Activated naive CD4-positive, alpha-beta T cell treated with anti-CD3 and anti-CD28 coated beads, Interleukin-2, amount 50 U/mL, for 72 hours (primary cell): ENCODE measurements at places on chromosomes 5 and 9.

GRCh38 chr5:54103871-54104270 lies 206.5 kb downstream of the ARL15 start:
- DNase-seq = no peak

DNA sequence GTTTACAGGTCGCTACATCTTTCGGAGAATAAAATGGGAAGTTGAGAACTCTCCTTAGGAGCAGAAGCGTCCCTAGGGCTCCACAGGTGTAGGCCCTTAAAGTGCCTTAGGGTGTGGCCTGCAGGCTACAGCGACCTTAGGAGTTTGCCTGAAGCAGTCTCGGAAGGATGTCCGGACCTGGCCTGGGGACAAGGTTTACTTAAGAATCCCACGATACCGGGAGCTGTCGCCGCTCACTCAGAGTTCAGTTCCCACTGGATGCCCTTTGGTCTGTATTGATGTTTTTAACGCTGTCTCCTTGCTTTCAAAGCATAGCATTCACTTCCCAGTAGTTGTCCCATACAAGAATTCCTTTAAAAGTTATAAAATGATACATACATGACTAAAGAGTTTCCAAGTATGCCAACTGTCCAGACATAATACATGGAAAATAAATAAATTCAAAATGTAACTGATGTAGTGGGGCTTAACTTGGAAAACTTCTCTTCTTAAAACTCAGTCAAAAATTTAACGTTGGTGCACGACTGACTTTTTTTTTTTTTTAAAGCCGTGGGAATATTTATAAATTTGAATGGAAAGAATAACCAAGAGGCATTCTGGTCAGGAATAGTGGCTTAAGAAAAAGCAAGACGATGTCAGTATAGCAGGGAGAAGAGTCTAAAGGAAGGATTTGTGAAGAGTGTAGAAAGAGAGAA lies 848 bp downstream of the RAD50 start:
- peak; percentile 35 for DNase-seq

DNA sequence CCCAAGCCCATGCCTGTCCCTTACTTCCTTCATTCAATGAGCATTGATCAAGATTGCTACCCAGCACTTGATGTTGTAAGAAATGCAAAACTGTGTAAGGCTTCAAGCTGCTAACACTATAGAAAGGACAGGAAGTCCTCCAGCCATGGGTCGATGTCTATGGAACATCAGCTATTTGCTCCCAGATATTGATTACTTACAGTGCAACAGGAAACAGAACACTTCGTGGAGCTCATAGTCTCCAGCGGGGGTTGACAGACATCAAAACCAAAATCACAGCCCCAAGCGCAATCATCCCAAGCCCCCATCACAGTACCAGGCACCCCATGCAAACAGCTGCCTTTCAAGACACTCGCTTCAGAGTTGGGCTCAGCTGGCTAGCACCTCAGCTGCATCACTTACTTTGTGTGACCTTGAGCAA lies 26.8 kb upstream of the DUSP1 start:
- no peak for DNase-seq

GRCh38 chr9:123756484-123757106 lies 173.3 kb downstream of the DENND1A start:
- no peak for DNase-seq

DNA sequence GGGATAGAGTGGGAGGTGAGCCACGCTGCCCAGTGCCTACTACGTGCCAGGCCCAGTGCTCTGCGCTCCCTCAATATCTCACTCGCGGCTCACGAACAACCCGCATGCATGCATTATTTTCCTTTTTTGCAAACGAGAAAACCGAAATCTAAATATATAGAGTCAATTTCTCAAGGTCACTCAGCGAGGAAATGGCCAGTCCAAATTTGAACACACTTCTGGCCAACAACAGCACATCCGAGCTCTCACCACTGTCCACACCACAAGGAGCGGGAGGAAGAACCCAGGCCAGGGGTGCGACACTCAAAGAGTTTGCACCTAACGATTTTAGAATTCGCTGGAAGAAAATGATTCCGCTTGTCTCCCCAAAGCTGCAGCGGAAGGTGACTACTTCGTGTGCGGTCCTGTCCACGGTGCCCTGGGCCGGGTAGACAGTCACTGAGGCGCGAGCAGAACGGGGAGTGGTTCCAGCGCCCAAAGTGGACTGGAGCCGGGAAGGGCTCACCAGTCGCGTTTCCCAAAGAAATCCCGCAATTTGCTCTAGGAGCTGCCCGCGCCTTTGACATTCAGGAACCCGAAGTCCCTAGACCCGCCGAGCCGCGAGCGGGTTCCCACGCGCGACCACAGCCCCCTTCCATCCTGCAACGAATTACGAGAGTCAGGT lies 1.1 kb upstream of the TLX3 start:
- no peak for DNase-seq

DNA sequence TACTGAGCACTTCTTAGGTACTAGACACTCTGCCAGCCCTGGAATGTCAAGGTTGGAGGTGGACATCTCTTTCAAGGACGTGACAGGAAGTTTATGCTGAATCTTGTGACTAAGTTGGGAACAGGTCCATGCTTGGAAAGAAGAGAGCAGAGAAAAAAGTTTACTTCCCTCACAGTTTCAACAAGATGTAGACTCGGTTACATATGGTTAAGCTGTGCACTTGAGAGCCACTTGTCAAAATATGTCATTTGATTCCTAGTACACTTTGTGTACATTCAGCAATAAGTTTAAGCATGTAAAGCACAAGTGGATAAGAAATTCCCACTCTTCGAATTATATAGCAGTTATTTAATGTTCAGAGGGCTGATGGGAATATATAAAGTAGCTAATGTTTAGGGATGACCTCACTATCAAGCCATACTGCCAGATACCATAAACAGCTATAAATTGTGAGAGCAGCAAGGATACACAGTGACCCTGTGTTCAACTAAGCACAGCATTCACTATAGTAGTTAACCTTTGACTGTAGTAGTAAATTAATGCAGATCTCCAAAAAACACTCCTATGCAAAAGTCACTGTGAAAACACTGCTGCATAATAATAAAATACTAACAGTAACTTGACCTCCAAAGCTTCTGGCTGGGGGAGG lies 1944.6 kb upstream of the WWC1 start:
- no peak for DNase-seq

DNA sequence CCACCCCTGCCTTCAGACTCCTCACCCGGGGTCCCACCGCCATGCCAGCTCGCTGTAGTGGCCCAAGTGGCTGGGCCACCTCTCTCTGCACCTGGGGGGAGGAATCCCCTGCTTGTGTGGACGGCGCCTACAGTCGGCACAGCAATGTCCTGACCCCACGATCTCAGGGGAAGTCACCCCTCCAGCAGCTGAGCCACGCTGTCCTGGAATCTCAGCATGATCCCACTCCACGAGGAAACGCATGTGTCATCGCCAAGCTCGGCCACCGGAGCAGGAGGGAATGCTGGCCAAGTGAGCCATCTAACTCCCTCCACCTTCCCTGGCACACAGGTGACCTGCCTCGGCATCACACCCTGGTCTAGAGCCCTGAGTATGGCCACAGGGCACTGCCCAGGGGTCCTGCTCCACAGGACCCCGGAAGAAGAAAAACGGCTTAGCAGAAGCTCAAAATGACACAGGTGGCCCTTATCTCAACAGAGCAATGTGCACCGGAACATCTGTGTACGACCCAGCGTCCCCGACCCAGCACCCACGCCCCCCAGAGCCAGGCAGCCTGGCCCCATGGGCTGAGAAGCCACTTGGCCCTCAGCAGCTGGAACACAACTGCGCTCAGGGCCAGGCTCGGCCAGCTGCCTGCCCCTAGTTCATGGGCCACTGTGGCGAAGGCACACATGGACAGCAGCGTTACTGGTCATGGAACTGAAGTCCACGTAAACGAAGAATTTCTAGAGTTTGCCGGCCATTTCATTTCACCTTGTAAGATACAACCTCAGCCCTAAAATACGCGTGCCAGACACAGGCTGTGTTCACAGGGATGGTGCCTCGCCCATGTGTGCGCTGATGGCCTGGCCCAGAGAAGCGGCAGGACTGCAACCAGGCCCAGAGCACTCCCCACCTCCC lies 23.4 kb upstream of the CAMSAP1 start:
- DNase-seq = no peak

- DNase-seq = no peak
Measured at GRCh38 chr5:116765441-116765840, 190.8 kb upstream of the SEMA6A start.

DNA sequence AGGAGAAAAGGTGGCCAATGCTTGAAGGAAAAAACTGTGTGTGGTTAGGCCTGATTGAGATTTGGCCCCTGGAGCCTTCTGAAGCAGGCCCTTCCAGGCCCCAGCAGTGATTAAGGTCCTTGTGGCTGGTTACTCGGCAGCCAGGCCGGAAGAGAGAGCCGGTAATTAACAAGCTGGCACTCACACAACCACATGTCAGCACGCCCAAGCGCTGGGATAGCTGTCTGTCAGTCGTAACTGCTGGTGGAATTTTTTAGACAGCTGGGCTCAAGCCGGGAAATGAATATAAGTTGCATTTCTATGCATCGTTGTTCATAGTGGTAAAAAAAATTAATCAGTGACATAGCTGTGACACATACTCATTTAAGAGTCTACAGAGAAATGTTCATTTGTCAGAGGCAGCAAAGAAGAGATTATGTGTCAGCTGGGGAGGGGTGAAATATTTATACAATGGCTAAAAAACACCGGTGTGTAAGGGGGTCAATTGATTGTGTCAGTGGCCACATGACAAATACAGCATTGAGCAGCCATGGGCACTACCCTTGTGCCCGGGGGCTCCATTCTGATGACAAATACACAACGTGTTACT lies 13.7 kb upstream of the ARAP3 start:
- no peak for DNase-seq

GRCh38 chr5:149887622-149888183 lies 56.9 kb downstream of the PDE6A start:
- no peak for DNase-seq

DNA sequence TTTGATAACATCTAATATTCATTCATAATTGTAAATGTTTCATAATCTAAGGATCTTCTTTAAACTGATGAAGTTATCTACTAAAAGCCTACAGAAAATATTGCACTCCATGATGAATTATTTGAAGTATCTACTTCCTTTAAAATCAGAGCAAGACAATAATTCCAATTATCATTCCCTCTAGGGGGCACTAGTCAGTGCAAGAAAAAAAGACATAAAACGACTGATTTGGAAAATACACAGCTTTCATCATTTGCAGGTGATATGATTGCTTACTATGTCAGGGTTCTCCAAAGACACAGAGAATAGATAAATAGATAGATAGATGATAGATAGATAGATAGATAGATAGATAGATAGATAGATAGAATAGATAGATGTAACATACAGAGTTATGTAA lies 13.5 kb upstream of the GRM6 start:
- DNase-seq = no peak

GRCh38 chr5:95162231-95162992 lies 122.5 kb downstream of the MCTP1 start:
- no peak for DNase-seq

DNA sequence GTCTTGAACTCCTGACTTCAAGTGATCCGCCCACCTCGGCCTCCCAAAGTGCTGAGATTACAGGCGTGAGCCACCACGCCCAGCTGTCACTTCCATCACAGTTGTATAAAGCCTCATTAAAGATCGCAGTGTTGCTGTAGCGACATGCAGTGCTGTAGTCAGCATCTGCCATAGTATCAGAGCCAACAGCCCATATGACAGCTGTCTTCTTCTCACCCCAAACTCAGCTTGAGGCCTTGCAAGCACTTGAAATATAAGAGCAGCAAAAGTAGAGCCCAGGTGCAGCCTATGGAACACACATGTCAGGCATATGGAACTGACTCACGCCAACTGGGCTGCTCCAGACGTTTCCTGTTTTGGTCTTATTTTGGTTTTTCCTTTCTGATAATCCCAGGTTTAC lies 167.8 kb downstream of the TRIO start:
- DNase-seq = no peak

DNA sequence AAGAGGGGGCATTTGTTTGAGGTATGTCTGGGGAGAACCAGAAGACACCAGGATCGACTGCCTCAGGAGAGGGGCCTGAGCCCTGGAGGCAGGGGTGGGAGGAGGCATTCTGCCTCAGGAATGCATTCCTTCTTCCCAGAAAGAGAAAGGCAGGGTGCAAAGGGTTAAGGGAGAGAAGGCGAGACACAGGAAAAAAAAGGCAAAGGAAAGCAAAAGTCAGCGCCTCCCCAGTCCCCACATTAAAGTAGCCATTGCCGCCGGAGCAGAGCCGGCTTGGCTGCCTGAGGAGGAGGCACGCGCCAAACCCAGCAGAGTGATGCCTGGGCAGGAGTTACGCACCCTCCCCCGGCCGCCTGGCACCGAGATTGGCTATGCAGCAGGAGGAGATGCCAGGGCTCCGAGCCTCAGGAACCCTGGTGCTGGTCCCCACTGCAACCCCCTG lies 123.8 kb upstream of the PHYKPL start:
- no peak for DNase-seq

DNA sequence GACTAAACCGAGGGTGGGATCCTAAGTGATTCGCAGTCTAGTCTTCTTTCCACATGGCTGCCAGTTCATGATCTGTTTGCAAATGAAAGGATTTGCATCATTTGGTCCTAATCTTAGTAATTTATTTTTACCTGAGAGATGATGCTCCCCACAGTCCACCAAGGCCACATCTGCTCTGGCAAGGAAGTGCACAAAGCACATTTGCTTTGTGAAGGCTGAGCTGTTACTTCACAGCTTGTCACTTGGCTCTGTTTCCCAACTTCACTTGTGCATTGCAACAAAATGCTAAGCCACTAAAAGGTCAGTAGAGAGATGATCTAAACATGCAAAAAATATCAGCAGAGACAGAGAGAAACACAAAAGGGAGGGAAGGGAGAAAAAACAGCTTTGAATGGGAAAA lies 128.5 kb upstream of the VLDLR start:
- no peak for DNase-seq

DNA sequence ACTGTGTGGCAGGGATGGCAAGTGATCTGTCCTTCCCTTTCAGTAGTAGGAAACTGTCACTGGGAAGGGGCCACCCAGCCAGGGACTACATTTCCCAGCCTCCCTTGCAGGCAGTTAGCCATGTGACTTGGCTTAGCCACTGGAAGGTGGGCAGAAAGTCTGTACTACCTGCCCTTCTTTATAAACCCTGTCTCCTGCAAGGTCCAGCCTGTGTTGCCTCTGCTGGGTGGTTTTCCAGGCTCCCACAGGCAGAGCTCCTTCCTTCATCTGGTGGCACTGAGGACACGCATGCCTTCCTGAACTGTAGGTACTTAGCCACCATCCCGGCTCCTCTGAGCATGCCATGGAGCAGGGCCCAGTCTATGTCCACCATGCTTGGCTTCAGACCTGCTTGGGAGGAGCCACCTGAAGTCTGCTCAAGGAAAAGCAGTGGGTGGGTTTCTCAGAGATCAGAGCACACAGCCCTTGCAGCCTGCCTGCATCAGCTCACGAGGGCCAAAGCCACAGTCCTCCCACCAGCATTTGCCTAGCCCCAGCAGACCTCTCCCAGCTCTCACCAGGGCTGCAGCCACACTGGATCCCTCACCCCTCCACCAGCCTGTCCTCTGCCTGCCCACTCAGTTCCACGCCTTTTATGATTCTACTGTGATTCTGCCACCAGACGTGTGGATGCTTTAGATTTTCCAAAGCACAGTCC lies 16.7 kb upstream of the SLC25A51 start:
- no peak for DNase-seq

DNA sequence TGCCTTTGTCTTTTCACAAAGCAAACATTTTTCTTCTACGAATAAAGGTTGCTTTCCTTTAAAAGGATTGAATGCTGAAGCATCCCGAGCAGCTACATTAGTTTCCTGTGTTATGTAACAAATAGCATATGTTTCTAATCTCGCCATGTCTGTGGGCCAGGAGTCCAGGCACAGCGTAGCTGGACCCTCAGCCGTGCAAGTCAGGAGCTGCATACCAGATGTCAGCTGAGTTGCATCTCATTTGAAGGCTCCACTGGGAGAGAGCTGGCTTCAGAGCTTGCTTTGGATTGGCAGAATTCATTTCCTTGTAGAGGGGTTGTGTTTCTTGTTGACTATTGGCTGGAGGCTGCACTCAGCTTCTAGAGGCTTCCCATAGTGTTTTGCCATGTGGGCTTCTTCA lies 16.0 kb upstream of the GOLPH3 start:
- DNase-seq = no peak
